ENCODE measurements at places on chromosomes 5 and 9.

- DNase-seq = no peak
Observed at GRCh38 chr5:178125253-178125906, 5.4 kb upstream of the RMND5B start.

DNA sequence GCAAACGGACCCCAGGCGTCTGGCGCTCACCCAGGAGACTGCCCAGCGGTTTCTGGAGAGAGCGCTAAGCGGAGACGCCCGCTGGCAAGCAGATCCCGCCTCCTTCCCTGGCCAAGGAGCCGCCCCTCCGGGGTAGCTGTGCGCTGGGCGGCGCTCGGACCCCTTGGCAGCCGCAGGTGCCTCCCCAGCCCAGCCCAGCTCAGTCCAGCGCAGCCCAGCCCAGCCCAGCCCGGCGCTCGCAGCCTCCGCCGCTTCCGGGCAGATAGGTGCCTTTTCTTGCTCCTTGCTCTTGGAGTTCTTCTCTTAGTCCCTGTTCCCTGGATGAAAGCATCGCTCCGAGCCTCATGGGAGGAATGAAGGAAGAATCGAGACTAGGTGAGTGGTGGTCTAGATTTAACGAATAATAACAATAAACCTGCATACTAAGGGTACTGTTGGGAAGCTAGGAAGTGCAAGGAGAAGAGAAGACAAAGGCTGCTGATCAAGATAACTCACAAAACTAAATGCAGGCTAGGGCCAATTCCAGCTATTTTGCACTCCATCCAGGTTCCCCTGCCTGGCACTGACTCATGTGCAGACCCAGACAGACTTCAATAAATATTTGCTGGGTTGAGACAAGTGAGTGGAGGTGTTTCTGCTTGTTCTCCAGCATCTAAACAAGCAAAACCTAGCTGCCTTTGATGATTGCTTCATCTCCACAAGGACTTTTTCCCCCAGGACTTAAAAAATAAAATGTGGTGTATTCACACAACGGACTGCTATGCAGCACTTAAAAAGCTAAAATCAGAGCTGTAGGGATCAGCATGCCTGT lies at the start of gene STK32A:
Gene STK32A, plus strand, starts transcription at position 202 of the 811 bp plus-strand sequence. CDS start 4,609 bp downstream, outside the sequence.
- DNase-seq = no peak

DNA sequence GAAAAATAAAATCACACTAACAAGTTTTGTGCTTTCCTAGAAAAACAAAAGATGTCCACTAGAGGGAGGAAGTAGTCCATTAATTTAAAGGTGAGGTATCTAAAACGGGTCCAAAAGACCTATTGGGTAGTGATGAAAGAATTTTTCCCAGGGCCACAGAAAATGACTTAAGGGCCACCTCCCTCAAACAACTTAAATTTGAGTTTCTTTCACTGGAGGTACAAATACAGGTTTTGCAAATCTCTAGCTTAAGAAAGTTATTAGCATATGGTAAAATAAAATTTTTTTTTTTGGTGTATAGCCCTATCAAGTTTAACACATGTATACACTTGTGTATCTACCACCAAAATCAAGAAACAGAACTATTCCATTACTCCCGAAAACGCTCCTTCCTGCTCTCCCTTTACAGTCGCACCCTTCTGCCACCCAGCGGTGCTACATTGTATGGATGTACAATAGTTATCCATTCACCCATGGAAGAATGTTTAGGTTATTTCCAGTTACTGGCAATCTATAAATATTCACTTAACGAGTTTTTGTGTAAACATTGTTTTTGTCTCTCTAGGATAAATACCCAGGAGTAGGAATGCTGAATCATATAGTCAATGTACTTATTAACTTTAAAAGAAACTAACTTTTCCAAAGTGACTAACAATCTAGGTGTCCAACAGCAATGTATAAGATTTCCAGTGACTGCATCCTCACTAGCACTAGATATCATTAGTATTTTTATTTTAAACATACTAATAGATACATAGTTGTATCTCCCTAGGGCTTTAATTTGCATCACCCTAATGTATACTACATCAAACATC lies 21.9 kb downstream of the DEPDC1B start:
- DNase-seq = no peak

DNA sequence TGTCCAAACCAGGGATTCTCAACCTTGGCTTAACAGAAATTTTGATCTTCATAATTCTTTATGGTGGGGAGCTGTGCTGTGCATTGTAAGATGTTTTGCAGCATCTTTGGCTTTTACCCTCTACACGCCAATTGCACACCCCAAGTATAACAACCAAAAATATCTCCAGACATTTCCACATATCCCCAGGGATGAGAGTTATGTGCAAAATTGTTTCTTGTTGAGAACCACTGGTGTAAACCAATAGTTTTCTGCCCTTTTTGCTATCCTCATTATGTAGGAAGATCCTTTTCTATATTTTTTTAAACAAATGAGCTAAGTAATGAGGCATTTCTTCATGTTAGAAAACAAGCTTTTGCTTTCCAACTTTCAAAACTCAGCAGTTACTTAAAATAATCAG lies 189.9 kb downstream of the FBXL7 start:
- DNase-seq = no peak

GRCh38 chr9:134707731-134708671 lies 66.4 kb downstream of the COL5A1 start:
- DNase-seq = no peak

All from CD4-positive, alpha-beta T cell treated with Interleukin-15 for 1 hour (primary cell).